Stimulated activated CD8-positive, alpha-beta memory T cell treated with anti-CD3 and anti-CD28 coated beads, Interleukin-4, amount 100 ng/mL, for 1 hour (primary cell): ENCODE measurements at places on chromosomes 4 and X.

DNA sequence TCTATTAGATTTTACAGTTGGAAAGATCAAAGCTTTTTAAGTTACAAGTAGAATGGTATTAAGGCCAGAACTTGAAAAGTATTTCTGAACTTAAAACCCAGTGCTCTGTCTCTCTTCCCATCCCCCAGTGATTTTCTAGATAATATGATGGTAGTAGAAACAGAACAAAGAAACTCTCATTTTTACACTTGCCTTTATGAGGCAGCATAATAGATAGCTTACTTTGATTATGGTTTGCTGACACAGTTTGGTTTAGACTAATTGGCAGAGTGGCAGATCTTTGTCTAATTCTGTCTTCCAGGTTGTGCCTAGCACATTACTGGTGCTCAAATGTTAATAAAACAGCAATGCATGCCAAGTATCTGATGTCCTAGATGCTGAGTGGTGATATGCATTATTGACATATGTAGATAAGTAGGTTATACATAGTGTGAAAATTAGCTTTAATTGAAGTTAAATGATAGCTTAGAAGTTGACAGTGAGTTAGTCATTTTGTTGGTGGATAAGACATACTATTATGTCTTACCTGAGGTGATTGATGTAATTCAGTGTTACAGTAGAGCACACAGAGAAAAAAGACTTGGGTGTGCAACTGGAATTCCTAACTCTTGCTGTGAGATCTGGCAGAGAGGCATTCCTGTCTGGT is 4.3 kb upstream of the RAPGEF2 start:
- no peak for DNase-seq

DNA sequence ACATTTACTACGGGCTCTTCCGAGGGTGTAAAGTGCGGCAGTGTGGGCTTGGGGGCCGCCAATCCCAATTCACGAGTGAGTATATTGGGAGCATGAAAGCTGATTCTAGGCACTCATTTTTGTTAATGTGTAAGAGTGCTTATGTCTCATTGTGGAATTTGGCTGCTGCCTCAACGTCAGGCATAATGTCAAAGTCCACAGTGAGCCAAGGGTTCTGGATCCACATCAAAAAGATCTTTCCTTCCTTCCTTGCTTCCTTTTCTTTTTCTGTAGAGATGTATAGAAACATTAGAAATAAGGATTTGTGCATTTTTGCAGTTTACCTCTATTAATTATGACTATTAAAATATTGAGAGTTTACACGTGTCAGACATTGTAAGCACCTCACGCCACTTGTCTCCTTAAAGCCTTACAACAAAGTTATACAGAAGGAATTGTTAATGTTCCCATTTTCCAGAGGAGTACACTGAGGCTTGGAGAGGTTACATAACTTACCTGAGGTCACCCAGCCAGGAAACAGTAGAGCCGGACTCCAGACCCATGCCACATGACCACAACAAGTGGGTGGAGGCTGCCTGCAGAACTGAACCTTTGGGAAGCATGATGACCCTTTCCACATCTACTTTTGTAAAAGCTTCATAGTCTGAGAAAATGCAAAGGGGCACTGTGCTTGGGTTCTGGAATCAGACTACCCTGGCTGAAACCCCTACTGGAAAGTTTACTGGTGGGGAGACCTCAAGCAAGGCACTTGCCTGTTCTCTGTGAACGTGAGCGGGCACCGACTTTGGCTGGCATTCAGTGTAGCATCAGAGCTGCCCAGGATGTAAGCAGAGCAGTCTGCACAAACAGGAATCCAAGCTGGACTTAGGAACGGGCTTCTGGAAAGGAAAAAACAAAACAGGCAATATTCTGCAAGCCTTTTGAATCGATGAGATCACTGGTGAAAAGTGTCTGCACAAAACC is 761 bp downstream of the CLRN2 start:
- no peak for DNase-seq

- no peak for DNase-seq
Observed at GRCh38 chrX:74853255-74853654, 72.0 kb downstream of the NEXMIF start.

GRCh38 chr4:93368968-93369367 is 459.6 kb upstream of the ATOH1 start:
- no peak for DNase-seq

DNA sequence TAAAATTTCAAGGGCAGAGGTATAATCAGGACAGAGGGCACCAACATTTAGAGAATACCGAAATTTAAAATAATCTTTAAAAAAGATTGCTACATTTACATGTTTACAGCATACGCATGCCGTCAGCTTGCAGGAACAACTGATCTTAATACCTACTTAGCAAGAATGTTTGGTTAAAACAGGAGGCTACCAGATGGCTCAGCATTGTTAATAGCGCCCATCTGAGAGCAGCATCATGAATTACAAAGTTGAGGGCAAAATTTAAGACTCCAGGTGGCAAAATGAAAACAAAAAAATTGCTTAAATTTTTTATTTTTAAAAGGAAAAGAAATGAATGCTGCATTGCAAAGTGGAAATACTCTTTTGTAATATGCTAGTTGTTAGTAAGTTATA is 241.3 kb downstream of the C4orf33 start:
- DNase-seq = no peak

DNA sequence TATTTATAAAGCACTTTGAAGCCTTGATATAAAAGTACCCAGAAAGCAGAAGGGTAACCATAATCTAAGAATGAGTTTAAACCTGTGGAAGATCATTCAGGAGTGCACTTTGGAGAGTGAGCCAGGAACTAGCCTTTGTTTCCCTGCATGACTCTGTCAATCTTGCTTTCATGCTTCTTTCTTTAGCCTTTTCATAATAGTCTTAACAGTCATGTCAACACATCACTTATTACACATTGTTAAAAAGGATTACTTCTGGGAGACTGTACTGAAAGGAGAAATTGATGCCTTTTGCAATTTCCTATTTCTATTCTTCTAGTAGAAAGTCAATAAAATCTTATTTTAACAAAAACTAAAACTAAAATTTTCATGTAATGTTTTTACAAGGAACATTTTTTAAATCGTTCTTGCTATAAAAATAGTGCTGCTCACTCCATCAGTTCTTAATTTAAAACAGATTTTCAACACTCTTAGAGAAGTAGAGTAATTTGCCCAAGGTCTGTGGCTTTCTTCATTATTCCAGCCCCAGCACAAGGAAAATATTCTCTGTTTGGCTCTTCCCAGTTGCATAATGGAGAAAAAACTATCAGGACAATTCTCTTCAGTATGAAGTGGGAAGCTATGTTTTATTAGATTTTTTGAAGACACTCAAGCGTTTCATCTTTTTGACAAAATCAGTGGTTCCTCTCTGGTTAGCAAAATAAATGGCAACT is 35.4 kb upstream of the SPP1 start:
- DNase-seq = no peak

GRCh38 chr4:74623041-74623440 is 171.3 kb downstream of the BTC start:
- no peak for DNase-seq

DNA sequence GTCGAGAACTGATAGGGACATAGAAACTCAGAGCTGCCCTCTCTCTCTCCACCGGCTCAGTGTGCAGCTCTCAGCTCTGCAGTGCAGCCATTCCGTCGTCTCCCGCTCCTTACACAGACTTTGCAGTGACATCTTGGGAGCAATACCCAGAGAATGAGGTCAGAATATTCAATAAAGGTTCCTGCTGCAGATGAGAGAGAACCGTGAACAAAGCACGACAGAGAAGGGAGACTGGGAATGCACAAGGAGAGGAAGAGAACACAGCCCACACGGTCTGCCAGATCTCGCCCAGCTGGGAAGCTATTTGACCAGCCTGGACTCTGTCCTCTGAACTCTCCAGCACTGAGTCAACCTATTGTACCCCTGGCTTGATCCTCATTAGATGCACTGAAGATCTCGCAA is 118.0 kb upstream of the PPARGC1A start:
- DNase-seq = no peak

DNA sequence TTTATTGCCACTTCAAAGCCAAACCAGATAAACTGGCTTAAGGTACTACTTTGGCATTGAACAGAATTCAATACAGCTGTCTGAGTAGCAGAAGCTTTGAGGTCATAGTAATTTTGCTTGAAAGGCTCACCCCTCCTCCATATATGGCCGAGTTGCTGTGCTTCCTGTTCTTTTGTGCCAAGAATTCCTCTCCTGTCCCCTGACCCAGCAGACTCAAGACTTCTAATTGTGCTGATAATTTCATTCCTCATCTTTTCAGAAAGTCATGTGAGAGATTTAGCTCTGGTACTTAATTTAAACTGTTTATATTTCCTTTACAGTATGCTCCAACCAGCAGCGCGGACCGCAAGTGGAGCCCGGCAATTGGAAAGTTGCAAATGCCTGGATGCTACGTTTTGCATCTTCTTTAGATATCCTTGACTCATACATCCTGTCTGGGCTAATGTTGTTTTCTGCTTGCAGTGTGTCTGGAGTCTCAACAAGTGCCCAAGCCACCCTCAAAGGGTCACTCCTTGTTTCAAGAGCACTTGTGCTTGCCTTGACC is 373.4 kb downstream of the PDGFC start:
- DNase-seq = no peak

GRCh38 chrX:107894038-107894437 is 68.4 kb downstream of the MID2 start:
- no peak for DNase-seq

- no peak for DNase-seq
Observed at GRCh38 chr4:52423967-52424366, 235.1 kb downstream of the USP46 start.

GRCh38 chr4:13484749-13485221 is 645 bp upstream of the RAB28 start:
- DNase-seq = no peak

- DNase-seq = no peak
Observed at GRCh38 chr4:15689540-15689939, 7.9 kb downstream of the FAM200B start.
